ENCODE measurements at places on chromosomes 12 and 14. TPM values are rescaled to one million over a fixed set of nuclear protein-coding genes. Genes with fewer than 3 reads are reported as not detected.

- no peak for DNase-seq
These were observed 32.8 kb upstream of the RERG start for GRCh38 chr12:15253990-15254389.

- no peak for DNase-seq
These were observed 48.7 kb downstream of the PSMA6 start for GRCh38 chr14:35340616-35341453.

GRCh38 chr12:121812320-121812871 is 8.6 kb downstream of the SETD1B start:
- DNase-seq: peak; percentile 49

DNA sequence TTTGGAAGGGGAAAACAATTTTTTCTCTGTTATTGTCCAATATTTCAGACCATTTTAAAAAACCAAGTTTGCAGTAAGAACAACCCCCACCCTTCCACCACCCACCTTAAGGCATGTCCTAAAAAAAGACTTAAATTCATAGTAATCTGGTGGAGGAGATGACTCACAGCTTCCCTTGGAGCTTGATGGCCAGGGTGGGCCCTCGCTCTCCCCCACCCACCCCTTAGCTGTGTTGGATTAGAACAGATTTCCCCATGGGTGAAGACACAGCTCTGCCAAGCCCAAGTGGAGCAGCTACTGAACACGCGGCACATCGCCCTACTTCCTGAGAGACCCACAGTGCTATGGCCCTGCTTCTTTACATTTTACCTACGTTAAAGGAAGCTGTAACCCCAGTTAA is 140.3 kb downstream of the GCH1 start:
- DNase-seq: peak; percentile 59

- no peak for DNase-seq
These were observed 61.5 kb downstream of the TMEM30B start for GRCh38 chr14:61219673-61220072.

DNA sequence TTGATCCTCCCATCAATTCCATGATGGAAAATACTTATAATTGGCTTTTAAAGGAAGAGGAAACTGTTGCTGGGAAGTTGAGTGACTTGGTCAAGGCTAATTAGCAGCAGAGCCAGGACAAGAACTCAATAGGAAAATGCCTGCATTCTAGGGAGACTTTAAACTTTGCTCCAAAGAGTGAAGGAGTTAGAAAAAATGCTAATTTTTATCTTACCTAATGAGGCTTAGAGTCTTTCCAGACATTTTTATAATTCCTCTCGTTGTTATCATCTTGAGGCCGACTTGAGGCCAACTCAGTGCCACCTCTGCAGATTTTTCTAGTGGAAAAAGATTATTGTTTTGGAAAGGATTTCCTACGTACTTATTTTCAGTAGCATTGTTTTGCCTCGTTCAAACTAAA is 344.6 kb downstream of the ETNK1 start:
- peak; percentile 53 for DNase-seq

DNA sequence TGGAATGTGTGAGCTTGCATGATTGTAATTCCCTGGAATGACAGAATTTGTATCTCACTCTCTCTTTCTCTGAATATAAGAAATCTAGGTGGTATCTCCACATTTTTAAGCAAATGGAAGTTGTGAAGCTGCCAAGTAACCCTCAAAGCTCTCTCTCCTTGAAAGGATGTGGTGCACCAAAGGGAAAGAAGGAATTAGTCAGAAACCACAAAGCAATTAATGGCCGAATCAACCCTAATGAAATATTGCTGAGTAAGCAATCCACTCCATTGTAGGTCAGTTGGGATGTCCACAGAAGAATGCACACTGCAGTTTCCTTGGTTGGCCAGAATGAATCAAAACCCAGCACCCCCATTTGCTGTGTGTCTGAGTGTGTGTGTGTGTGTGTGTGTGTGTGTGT is 153.5 kb downstream of the KCNA5 start:
- DNase-seq: peak; percentile 93

- DNase-seq: peak; percentile 66
These were observed 246.0 kb upstream of the DAAM1 start for GRCh38 chr14:58942516-58942915.

The TAS2R7 gene
- not detected for total RNA-seq

The FOXA1 gene
- not detected for total RNA-seq
